Epithelial cell of proximal tubule (primary cell): ENCODE measurements at places on chromosomes 5 and 9. TPM values are rescaled to one million over a fixed set of nuclear protein-coding genes. Genes with fewer than 3 reads are reported as not detected.

GRCh38 chr5:7991125-7991821, 122.3 kb downstream of the MTRR start:
- DNase-seq, result no peak

GRCh38 chr9:75639971-75640610, 250.4 kb upstream of the PCSK5 start:
- DNase-seq, result no peak

PCDHA11 gene
- not detected in 2 replicates for total RNA-seq

- DNase-seq, result no peak
These were observed 47.5 kb upstream of the PPARGC1B start for GRCh38 chr5:149682532-149683075.

GRCh38 chr5:74865256-74865803, 857 bp downstream of the FAM169A start:
- DNase-seq, result no peak

- DNase-seq, result no peak
These were observed 93.3 kb downstream of the LIFR start for GRCh38 chr5:38462976-38463633.
